T-helper 1 cell (primary cell): ENCODE measurements at places on chromosomes 5 and 9.
A peak's percentile ranks its signal among the peaks of the same experiment; 100 is the strongest.

DNA sequence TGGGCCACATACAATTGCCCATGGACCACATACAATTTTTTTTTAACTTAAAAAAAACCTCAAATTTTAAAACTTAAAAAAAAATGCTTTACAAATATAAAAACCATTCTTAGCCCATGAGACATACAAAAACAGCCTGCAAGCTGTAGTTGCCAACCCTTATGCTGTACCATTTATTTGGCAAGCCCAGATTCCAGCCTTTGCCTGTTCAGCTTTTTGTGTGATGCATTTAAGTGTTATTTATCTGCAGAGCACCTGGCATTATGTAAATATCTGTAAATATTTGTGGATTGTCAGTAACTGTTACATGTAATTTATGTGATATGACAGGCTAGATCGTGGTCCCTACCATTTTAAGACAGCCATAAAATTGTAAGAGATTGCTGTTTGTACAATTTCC is 32.6 kb downstream of the HEXB start:
- DNase-seq, result no peak

DNA sequence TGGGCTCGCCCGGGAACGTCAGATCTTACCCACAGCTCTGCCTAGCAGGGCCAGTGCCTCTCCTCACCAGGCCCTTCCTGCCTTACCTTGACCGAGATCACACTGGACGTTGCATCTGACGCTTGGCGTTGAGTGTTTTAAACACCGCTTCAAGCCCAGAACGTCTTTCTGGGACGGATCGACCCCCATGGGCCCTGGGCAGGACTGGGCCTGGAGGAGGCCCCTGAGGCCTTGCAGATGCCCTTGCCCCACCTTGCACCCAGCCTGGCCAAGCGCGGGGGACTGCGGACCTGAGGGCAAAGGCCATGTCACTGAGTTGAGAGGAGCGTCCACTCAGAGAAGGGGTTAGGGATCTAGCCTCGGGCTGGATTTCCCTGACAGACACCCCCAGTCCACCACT is 64.3 kb upstream of the FCN2 start:
- DNase-seq, result no peak

GRCh38 chr5:58294598-58295305 is 165.1 kb downstream of the PLK2 start:
- DNase-seq, result no peak

GRCh38 chr9:98790134-98790841 is 6.1 kb downstream of the ANKS6 start:
- no peak for DNase-seq

GRCh38 chr9:125985998-125986655 is 239.0 kb downstream of the PBX3 start:
- DNase-seq, result no peak

GRCh38 chr5:14081791-14082190 is 61.4 kb upstream of the TRIO start:
- no peak for DNase-seq

DNA sequence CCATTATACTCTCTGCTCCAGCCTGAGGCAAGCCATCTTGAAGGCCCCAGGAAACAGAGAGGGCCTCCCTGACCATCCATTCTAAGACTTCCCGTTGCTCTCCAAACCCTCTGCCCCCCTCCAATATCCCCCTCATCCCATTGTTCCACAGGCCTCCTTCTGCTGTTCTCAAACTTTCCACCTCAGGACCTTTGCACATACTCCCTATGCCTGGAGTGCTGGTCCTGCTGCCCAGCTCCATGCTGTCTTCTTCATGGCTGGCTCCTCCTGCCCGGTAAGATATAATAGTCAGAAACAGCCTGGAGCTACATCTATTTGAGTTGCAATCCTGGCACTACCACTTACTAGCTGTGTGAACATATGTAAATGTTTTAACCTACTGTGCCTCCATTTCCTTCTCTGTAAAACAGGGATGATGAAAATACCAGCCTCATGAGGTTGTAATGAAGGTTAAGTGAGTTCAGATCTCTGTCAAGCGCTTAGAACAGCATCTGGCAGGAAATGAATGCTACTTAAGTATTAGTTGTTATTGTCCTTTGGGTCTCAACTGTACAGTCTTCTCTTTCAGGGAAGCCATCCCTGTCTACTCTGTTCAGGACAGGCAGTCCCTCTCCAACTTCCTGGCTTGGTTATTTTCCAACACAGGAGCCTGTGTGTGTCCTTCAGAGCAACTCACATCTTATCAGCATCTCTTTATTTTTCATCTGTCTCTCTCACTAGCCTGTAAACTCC is 45.8 kb downstream of the TMOD1 start:
- no peak for DNase-seq

DNA sequence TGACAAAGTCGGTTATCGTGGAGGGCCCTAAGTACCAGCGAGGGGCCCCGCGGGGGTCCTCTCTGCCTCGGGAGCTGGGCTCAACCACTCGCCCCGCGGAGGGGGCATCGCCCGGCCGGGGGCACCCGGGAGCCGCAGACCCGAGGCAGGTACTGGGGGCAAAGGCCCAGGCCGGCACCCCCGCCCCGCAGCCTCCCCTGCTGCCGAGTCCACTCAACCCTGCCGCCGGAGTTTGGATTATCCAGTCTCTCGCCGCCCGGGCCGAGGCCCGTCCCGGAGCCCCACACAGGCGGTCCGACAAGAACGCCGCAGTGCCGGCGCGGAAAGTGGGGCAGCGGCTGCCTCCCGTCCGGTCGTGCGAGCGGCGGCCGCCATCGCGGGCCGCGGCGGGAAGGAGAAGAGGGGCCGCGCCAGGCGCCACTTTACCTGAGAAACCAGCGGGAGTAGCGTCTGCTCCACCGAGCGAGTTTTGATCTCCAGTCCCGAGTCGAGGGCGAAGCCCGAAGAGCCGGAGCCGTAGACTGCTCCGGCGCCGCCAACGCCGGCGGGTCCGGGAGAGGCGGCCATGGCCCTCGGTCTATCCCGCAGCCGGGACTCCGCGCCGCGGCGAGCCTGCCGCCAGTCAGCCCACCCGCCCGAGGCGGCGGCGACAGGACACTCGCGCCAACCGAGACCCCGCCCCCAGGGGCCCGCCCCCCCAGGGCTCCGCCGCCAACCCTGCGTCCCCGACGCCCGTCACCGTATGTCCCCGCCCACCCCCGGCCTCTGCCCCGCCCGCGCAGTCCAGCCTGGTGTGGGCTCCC is at the start of gene CTNNAL1:
Gene CTNNAL1, minus strand, starts transcription at position 624 of the 803 bp plus-strand sequence. Its CDS starts 57 bp downstream, at position 567.
- DNase-seq, result peak; percentile 86

- no peak for DNase-seq
Observed at GRCh38 chr9:115008536-115009270, 78.3 kb upstream of the TNFSF8 start.

DNA sequence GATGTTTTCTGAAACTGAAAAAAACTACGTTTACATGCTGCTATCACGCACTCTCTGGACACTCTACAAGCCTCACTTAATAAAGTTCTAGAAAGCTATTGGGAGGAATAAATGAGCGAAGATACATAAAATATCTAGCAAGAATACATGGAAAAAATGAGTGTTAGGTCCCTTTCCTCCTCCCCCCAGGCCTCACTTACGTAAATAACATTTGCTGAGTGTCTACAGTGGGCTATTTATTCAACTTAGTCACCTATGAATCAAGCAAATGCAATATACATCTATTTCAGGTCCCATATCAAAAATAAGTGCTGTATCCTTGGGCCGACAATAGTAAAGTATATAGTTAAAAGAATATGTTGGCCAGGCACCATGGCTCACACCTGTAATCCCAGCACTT is 62.5 kb downstream of the FRMD3 start:
- DNase-seq, result no peak

DNA sequence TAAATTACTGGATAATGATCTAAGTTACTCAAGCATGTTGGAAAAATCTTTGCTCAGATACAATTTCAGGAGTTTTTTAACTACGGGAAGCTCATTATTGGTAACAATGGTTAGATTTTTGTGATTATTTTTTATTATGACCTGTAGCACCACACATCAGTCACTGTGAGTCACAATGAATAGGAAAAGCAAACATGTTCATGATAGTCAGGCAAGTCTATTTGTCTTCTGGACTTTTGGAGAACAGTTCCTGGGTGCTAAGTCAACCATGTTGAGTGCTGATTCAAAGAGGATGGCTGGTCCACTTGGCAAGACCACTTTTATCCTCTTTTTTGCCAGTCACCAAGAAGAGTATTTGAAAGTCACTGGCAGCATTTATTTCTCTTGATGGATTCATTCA is 403.2 kb downstream of the KIF4B start:
- no peak for DNase-seq

DNA sequence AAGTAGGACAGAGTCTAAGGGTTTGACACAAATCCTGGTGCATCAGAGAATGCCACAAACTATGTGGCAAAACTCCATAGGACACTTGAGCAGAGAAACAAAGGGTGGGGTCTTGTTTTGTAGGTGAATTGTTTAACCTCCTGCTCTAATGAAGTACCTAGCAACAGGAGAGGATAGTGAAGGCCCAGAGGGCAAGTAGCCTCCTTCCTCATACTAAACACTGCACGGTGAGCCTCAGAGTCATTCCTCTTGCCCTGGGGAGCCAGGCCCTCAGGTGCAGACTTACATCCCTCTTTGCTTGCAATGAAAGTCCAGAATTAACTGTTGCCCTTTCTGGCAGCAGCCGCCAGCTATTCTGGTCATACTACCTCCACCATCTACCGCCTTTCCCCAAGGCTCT is 166.1 kb downstream of the DROSHA start:
- no peak for DNase-seq

GRCh38 chr5:117889596-117889995 is 1098.8 kb downstream of the DTWD2 start:
- DNase-seq, result no peak

- no peak for DNase-seq
Observed at GRCh38 chr9:105359892-105360291, 87.9 kb upstream of the FSD1L start.

GRCh38 chr5:135179308-135179980 is 145.4 kb upstream of the PITX1 start:
- DNase-seq, result no peak

DNA sequence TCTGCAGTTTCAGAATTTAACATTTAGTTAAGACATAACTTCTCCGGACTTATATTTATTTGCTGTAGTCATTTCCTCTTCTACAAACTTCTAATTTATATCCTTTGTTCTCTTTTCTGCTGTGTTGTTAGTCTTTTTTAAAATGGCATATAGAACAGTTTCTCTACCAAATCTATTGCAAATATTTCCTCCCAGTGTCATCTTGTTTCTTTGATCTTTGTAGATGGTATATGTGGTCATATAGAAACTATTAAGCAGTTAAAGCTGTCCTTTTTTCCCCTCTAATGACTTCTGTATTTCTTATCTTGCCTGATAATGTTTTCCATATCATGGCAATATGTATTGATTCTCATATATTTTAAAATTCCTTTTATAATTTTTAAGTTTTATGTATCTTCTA is 264.5 kb downstream of the MCTP1 start:
- no peak for DNase-seq

GRCh38 chr5:27269766-27270165 is 231.4 kb upstream of the CDH9 start:
- DNase-seq, result no peak

DNA sequence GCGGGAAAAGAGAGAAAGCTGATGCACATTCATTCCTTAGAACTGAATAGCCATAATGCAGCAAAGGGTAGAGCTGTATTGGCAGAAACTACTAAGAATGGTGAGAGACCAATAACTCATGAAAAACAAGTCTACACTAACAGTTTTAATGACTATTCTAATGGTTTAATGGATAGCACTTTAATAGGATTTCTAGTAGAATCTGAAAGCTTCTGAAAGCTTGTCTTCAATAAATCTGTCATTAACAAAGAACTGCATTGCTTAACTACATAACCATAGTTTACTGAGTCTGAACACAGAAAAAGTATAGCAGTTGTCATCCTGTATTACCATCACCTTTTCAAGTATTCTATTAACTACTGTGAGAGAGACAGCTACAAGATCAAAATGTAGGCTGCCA is 617.8 kb upstream of the DMAC1 start:
- DNase-seq, result no peak

GRCh38 chr5:82158755-82159413 is 119.3 kb downstream of the RPS23 start:
- no peak for DNase-seq

DNA sequence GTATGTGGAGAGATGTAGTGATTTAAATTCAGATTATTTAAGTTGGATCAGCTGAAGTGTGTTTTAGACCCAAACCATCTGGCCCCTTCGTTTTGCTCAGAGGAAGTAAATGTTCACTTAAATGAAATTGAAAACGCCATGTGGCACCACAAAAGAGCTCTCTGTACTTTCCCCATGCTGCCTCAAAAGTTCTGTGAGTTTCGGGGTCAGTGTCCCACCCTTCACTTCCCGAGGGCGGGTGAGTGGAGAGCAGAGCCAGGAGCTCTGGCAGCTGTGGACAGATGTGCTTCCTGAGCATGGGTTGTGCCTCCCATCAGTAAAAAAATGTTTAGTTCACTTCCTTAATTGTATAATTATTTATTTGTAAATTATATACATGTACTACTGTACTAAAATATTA is 48.4 kb downstream of the PSD2 start:
- no peak for DNase-seq

GRCh38 chr5:139982157-139982974 is 60.7 kb downstream of the NRG2 start:
- DNase-seq, result no peak

GRCh38 chr5:145198525-145199260 is 636.4 kb downstream of the PRELID2 start:
- no peak for DNase-seq
